Activated naive CD8-positive, alpha-beta T cell treated with anti-CD3 and anti-CD28 coated beads, Interleukin-2, amount 50 U/mL, for 16 hours (primary cell): ENCODE measurements at places on chromosomes 13 and 19.

GRCh38 chr13:55255236-55255635, 1885.5 kb upstream of the PRR20A start:
- no peak for DNase-seq

- DNase-seq = no peak
Measured at GRCh38 chr19:40592170-40592569, 9.0 kb upstream of the LTBP4 start.

DNA sequence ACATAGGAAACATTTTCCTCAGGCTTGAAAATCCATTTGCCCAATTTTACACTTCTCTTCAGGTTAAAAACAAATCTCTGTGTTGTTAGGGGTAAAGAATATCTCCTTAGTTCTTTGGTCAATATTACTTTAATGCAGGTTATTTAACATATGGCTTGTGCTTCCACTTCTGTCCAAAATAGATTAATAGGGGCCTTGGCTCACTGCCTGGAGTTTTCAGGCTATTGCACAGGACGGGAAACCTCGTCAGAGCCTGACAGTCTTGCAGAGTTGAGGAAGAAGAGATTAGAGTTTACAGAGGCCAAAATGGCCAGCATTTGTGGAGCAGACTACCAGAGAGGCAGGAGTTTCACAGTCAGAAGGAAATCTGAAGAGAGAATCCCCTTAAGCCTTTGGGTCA, 863.9 kb upstream of the GPC6 start:
- DNase-seq = no peak

DNA sequence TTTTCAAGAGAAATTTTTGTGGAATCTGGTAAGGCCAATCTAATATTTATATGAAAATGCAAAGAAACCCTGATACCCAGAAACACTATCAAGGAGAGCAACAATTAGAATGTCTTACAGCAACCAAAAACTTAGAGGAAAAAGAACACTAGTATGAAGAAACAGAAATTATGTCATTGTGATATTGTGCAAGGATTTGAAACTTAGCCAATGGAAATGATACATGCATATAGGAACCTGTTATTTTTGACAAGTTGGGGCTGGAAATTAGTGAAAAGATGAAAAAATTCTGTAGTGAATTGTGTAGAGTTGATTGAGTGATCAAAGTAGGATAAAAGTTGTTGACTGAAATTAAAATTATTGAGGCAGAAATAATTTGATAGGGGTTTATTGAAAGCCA, 792.6 kb upstream of the SLITRK6 start:
- DNase-seq = no peak

DNA sequence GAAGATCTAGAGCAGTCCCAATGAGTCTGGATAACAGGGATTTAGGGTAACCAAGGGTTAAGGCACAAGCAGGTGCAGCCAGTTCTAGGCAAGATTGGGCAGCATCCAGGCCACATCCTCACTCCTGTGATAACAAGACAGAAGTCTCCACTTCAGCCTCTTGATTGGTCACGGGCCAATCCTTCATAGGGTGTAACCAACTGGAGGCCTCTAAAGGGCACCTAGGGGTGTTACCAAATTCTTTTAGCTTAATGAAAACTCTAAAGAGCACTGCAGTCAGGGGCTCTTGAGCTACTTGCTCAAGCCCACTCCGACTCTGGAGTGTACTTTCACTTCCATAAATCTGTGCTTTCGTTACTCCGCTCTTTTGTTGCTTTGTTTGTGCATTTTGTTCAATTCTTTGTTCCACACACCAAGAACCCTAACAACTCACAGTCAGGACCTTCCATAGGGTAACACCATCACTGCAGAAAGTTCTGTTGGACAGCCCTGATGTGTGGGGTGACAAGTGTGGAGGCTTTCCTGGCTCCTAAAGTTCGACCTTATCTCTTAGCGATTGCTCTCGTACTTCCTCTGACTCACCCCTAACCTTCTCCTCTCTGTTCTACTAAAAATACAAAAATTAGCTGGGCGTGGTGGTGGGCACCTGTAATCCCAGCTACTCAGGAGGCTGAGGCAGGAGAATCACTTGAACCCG, 36.1 kb downstream of the ZSWIM9 start:
- no peak for DNase-seq

GRCh38 chr13:113954046-113954835, 19.6 kb downstream of the C13orf46 start:
- DNase-seq = no peak

GRCh38 chr13:83780227-83780626, 102.0 kb downstream of the SLITRK1 start:
- DNase-seq = no peak

DNA sequence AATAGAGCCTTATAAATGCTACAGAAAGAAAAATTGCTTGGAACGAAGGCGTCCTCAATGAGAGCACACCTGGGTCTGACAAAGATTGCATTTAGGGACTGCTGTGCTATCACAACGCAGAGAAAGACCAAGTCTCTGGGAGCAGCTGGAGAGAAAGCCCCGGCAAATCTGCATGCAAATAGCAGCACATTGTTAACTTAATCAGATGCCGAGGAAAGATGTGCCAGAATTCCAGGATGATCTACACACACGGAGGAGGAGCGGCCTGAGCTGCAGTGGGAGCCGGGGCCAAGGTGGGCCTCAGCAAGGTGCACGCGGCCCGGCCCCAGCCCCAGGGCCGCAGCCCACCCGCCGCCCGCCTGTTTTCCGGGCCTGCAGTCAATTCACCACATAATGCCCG, 1.4 kb downstream of the ZNF536 start:
- DNase-seq = no peak

- DNase-seq = no peak
Measured at GRCh38 chr13:102944821-102945220, 99.0 kb downstream of the ERCC5 start.
